Activated B cell treated with CpG ODN at 0.5 μM for 24 hours (primary cell): ENCODE measurements at places on chromosomes 6 and 20.

GRCh38 chr6:89610149-89610642 lies 28.4 kb downstream of the LYRM2 start:
- DNase-seq = peak; percentile 67
- H3K27me3 ChIP-seq = no peaks in the 10 kb centered on the region
- H3K4me1 ChIP-seq = no peaks in the 10 kb centered on the region
- H3K36me3 ChIP-seq = no peaks in the 10 kb centered on the region
- H3K4me3 ChIP-seq = no peak overlapping the region

GRCh38 chr20:1130847-1131246 lies 12.4 kb downstream of the PSMF1 start:
- peaks cover 20% of the 10 kb centered on the region for H3K4me1 ChIP-seq
- no peaks in the 10 kb centered on the region for H3K27me3 ChIP-seq
- peak overlapping the region; percentile 4 for H3K4me3 ChIP-seq
- H3K36me3 ChIP-seq = peaks cover 91% of the 10 kb centered on the region

- H3K4me1 ChIP-seq = peaks cover 77% of the 10 kb centered on the region
- no peaks in the 10 kb centered on the region for H3K27me3 ChIP-seq
- H3K27ac ChIP-seq = peak overlapping the region; percentile 92
- H3K36me3 ChIP-seq = peaks cover 8% of the 10 kb centered on the region
- peak overlapping the region; percentile 61 for H3K4me3 ChIP-seq
These were observed 86.2 kb upstream of the ARID1B start for GRCh38 chr6:156691018-156691417.

DNA sequence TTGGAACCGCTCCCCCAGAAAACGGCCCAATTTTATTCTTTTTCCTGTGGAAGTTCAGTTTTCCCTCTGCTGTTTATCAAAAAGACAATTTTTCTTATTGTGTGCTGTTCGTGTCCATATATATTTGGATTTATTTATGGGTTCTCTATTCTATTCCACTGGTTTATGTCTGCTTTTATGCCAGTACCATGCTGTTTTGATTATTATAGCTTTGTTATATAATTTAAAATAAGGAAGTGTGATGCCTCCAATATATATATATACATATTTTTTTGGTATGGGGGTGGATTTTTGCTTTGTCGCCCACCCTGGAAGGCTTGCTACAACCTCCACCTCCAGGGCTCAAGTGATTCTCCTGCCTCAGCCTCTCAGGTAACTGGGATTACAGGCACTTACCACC lies 103.3 kb downstream of the TFAP2B start:
- no peak for DNase-seq
- H3K27me3 ChIP-seq = no peaks in the 10 kb centered on the region
- no peak overlapping the region for H3K27ac ChIP-seq
- H3K36me3 ChIP-seq = no peaks in the 10 kb centered on the region

DNA sequence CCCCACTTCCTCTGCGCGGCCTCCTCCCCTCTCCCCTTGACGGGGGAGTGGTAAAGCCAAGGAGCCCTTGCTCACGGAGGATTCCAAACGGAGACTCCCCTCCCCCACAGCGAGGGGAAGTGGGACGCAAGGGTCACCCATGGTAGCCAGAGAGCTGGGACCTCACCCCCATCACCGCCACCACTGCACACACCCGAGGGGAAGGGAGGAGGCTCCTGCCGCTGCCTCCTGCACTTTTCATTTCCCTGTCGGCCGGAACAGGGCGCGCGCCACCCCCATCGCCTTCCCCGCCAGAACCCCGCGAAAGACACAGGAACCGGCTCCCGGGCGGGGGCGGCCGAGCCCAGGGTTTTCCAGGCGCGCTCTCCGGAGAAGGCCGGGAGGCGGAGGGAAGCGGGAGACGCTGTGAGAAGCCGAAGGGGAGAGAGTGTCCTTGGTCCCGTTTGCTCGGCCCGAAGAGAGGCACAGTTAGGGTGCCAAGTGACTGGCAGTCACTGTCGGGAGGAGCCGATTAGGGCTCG lies 789 bp downstream of the CCND3 start:
- H3K4me1 ChIP-seq = peaks cover 60% of the 10 kb centered on the region
- H3K36me3 ChIP-seq = peaks cover 25% of the 10 kb centered on the region
- H3K27ac ChIP-seq = peak overlapping the region; percentile 83
- H3K27me3 ChIP-seq = no peaks in the 10 kb centered on the region
- DNase-seq = peak; percentile 45

- DNase-seq = no peak
- H3K4me3 ChIP-seq = no peak overlapping the region
- no peaks in the 10 kb centered on the region for H3K4me1 ChIP-seq
- H3K27me3 ChIP-seq = peaks cover 2% of the 10 kb centered on the region
These were observed 244.3 kb upstream of the FLRT3 start for GRCh38 chr20:14581731-14582130.

DNA sequence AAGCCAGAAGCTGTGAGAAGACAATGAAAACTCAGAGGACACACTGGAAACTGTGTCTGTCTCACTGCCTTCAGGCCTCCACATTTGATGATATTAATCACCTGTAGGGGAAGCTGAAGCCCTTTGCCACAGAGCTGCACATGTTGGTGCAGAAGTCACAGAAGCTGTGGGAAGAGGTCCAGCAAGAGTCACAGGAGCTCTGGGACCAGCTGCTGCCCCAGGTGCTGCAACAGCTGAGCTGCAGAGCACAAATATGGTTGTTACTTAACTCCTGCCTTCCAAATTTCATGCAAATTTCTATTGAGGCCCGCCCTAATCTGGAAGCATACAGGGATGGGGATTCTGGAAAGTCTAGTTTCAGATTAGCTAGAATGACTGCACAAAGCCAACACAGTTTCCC lies 169.3 kb downstream of the OGFRL1 start:
- no peak overlapping the region for H3K4me3 ChIP-seq
- H3K27ac ChIP-seq = no peak overlapping the region
- peaks cover 2% of the 10 kb centered on the region for H3K27me3 ChIP-seq

GRCh38 chr6:66865771-66866170 lies 1158.7 kb upstream of the EYS start:
- H3K27ac ChIP-seq = no peak overlapping the region
- H3K4me3 ChIP-seq = no peak overlapping the region
- H3K36me3 ChIP-seq = no peaks in the 10 kb centered on the region
- H3K27me3 ChIP-seq = no peaks in the 10 kb centered on the region
- DNase-seq = no peak
- H3K4me1 ChIP-seq = no peaks in the 10 kb centered on the region

DNA sequence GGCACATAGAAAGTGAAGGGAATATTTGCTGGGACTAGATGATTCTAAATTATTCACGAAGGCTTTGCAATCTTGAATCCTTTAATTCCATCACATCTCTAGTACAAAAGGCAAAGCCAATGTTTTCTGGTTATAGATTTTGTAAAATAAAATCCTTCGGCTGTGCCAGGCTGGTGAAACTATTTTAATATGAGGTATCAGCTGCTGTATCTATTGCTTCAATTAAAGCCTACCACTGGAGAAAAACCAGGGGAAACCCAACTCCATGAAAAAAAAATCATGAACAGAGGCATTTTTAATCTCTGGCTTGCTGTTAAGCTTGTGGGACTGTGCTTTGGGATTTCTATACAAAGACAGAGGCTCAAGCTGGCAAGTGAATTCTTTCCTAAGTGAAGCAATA lies 271.8 kb downstream of the QKI start:
- peaks cover 22% of the 10 kb centered on the region for H3K4me1 ChIP-seq
- H3K4me3 ChIP-seq = no peak overlapping the region
- H3K36me3 ChIP-seq = no peaks in the 10 kb centered on the region
- no peaks in the 10 kb centered on the region for H3K27me3 ChIP-seq

GRCh38 chr6:73666393-73666792 lies 12.6 kb upstream of the SLC17A5 start:
- no peaks in the 10 kb centered on the region for H3K4me1 ChIP-seq
- no peaks in the 10 kb centered on the region for H3K36me3 ChIP-seq
- H3K4me3 ChIP-seq = no peak overlapping the region
- DNase-seq = no peak

DNA sequence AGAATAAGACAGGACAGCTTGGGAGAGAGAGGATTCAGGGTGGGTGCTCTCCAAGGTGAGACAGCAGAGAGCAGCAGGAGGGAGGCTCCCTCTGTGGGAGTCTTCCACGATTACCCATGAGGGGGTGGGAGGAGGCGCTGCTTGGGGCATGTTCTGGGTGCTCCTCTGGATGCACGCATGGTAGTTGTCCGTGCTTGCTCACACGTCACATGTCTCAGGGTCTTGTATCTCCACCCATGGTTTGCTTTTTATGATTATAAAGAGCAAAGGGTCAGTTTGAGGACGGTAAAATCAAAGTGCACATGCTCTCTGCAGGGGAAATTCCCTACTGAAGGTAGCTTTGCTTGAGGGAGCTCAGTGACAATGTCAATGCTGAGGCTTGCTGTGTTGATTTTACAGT lies 338.4 kb downstream of the THBS2 start:
- H3K4me3 ChIP-seq = no peak overlapping the region
- H3K36me3 ChIP-seq = no peaks in the 10 kb centered on the region
- H3K27me3 ChIP-seq = no peaks in the 10 kb centered on the region
- DNase-seq = no peak
- no peaks in the 10 kb centered on the region for H3K4me1 ChIP-seq

DNA sequence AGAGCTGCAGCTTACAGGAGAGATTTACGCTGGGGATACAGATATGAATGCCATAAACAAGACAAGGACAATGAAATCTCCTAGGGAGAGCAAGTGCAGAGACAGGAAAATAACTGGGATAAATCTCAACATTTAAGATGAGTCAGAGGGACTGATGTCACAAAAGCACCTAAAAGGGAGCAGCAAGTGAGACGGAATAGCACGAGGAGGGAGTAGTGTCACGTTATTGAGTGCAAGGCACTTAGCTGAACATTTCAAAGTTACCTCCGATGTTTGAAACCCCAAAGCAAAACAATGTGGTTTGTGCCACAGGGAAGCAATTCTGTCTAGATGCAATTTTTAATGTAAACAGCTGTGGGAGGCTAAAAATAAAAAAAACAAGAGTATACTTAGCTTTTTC lies 1131.7 kb upstream of the EYS start:
- H3K4me1 ChIP-seq = no peaks in the 10 kb centered on the region
- no peaks in the 10 kb centered on the region for H3K27me3 ChIP-seq
- no peak overlapping the region for H3K27ac ChIP-seq

- no peak overlapping the region for H3K27ac ChIP-seq
- no peaks in the 10 kb centered on the region for H3K36me3 ChIP-seq
- no peaks in the 10 kb centered on the region for H3K4me1 ChIP-seq
- no peak overlapping the region for H3K4me3 ChIP-seq
- no peak for DNase-seq
These were observed 361.1 kb upstream of the PTCHD4 start for GRCh38 chr6:48472091-48472490.

- no peaks in the 10 kb centered on the region for H3K36me3 ChIP-seq
- H3K27ac ChIP-seq = no peak overlapping the region
- H3K4me3 ChIP-seq = no peak overlapping the region
- H3K27me3 ChIP-seq = peaks cover 9% of the 10 kb centered on the region
- peak; percentile 32 for DNase-seq
These were observed 129.9 kb downstream of the LPA start for GRCh38 chr6:160534050-160534696.

GRCh38 chr6:165798991-165799390 lies 135.9 kb upstream of the PDE10A start:
- DNase-seq = no peak
- H3K36me3 ChIP-seq = no peaks in the 10 kb centered on the region
- H3K27ac ChIP-seq = no peak overlapping the region
- peaks cover 4% of the 10 kb centered on the region for H3K27me3 ChIP-seq

GRCh38 chr6:1840491-1841121 lies 230.9 kb downstream of the FOXC1 start:
- no peaks in the 10 kb centered on the region for H3K4me1 ChIP-seq
- H3K4me3 ChIP-seq = no peak overlapping the region
- H3K36me3 ChIP-seq = no peaks in the 10 kb centered on the region
- H3K27me3 ChIP-seq = no peaks in the 10 kb centered on the region
- H3K27ac ChIP-seq = no peak overlapping the region

- H3K27ac ChIP-seq = no peak overlapping the region
- no peaks in the 10 kb centered on the region for H3K27me3 ChIP-seq
- no peak for DNase-seq
- H3K4me3 ChIP-seq = no peak overlapping the region
These were observed 328.6 kb upstream of the JARID2 start for GRCh38 chr6:14917109-14917910.

GRCh38 chr6:28982476-28983266 lies 22.4 kb downstream of the ZNF311 start:
- H3K4me1 ChIP-seq = peaks cover 46% of the 10 kb centered on the region
- peaks cover 29% of the 10 kb centered on the region for H3K27me3 ChIP-seq
- no peak for DNase-seq
- peak overlapping the region; percentile 97 for H3K27ac ChIP-seq
- peak overlapping the region; percentile 89 for H3K4me3 ChIP-seq

- no peaks in the 10 kb centered on the region for H3K36me3 ChIP-seq
- H3K27ac ChIP-seq = no peak overlapping the region
- H3K4me1 ChIP-seq = no peaks in the 10 kb centered on the region
- H3K27me3 ChIP-seq = no peaks in the 10 kb centered on the region
- no peak for DNase-seq
These were observed 341.5 kb downstream of the TFAP2A start for GRCh38 chr6:10073341-10073740.

DNA sequence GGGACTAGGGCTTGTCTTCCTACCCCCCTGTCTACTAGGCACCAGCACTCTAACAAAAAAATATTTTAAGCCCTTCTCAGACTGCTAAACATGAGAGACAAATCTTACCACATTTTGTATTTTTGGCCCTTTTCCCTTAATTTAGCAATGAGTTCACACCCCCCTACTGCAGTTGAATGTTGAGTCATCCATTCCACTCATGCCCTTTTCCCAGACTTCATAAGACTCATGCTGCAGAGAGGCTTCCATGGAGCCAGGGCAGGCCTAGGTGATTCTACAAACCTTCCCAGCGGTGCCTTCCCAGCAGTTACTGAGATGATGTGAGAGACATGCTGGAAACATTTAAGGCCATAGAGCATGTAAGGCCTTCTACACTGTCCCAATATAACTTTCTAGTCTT lies 53.9 kb downstream of the PXDC1 start:
- no peaks in the 10 kb centered on the region for H3K36me3 ChIP-seq
- H3K4me1 ChIP-seq = no peaks in the 10 kb centered on the region
- no peak overlapping the region for H3K27ac ChIP-seq
- DNase-seq = no peak
- H3K27me3 ChIP-seq = peaks cover 4% of the 10 kb centered on the region
- H3K4me3 ChIP-seq = no peak overlapping the region

GRCh38 chr6:149218471-149218870 lies 99.0 kb upstream of the TAB2 start:
- no peaks in the 10 kb centered on the region for H3K4me1 ChIP-seq
- H3K27ac ChIP-seq = no peak overlapping the region
- DNase-seq = no peak
- no peaks in the 10 kb centered on the region for H3K36me3 ChIP-seq
- H3K4me3 ChIP-seq = no peak overlapping the region

DNA sequence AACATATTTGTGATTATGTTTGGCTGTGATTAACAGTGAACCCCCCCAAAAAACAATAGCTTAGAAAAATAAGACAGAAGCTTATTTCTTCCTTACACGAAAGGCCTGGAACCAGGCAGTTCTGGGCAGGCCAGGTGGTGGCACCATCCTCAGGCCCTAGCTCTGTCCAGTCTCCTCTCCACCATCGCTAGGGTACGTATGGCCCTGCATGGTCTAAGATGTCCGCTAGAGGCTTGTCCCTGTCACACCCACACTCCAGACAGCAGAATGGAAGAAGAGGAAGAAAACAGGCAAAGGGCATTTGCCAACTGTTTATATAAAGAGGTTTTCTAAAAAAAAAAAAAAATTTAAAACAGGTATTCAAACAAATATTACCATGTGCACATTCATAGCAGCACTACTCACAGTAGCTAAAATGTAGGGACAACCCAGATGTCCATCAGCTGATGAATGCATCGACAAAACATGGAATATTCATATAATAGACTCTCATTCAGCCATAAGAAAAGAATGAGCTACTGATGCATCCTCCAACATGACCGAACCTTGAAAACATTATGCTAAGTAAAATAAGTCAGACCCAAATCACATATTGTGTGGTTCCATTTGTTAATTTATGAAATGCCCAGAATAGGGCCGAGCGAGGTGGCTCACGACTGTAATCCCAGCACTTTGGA lies 6.7 kb downstream of the TGM3 start:
- no peak overlapping the region for H3K4me3 ChIP-seq
- H3K36me3 ChIP-seq = no peaks in the 10 kb centered on the region
- no peak for DNase-seq
- H3K27me3 ChIP-seq = no peaks in the 10 kb centered on the region
- H3K27ac ChIP-seq = no peak overlapping the region
